ENCODE measurements at places on chromosomes 7 and 10.

DNA sequence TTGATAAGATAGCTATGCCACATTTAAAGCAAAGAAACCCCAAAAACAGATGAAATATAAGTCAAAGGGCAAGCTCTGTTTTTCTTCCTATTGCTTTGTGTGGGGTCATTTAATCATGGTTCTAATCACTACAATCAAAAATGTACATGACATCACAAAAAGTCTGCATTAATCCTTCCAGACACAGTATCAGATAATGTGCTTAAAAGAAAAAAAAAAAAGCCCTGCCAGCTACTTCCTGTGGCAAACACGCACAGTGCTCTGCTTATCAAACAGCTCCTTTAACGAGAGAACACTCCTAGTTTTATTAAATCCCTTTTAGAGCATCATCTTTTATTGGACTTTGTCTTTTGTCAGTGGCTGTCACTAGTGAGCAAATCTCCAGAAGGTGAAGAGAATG lies 1005.8 kb downstream of the GATA3 start:
- no peak for DNase-seq

DNA sequence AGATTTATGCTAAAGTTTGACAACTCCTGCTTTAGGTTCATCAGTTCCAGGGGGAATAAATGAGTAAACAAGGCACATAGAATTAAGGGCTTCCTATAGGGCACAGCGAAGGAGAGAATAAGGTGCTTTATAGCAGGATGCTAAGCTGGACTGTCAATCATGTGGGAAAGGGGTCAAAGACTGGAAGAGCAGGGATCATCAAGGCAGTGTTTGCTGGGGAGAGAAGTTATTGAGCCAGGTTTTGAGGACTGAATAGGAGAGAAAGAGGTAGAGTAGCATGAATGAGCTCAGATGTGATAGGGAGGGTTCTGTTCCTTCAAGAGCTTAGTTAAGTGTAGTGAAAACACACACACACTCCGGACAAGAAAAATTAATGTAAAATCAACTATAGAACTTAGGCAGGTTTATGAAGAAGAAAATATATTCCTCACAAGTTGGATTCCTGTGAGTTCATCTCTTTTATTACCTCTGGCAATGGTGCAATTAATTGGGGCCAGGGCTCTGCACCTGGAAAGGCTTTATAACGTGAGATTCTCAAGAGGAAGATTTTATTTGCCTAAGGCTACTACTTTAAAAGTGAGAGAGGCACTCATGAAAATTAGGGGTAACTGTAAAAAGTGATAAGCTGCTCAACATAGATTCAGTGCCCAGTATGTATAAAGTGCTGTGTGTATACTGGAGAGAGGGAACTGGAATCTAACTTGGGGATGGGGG lies 222.4 kb downstream of the AUTS2 start:
- no peak for DNase-seq

GRCh38 chr10:76315240-76315639 lies 883.8 kb downstream of the LRMDA start:
- no peak for DNase-seq

DNA sequence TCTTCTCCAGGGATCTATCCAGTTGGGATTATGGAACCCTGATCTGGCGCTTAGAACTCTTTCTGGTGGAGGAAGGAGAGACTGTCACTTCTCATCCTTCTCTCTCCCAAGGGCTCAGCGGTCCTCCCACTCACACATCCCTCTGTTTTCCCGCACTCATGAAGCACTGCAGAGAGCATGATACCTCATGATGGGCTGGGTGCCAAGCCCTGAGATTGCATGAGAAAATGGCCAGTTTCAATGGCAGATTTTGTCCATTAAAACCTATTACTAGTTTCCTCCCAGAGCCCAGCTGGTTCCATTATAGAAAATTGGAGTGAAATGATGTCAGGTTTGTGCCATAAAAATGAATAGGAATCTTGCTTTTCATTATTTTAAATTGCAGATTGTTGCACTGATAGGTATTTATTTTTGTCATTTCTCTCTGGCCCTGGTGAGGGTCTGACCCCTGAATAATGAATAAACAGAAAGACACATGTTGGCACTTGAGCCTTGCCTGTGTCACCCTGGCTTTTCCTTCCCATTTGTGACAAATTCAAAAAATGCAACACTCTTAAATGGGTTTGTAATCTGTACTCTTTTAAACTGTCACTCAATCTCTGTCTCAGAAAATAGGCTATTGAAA lies 1151.1 kb downstream of the TYW1 start:
- DNase-seq = no peak

DNA sequence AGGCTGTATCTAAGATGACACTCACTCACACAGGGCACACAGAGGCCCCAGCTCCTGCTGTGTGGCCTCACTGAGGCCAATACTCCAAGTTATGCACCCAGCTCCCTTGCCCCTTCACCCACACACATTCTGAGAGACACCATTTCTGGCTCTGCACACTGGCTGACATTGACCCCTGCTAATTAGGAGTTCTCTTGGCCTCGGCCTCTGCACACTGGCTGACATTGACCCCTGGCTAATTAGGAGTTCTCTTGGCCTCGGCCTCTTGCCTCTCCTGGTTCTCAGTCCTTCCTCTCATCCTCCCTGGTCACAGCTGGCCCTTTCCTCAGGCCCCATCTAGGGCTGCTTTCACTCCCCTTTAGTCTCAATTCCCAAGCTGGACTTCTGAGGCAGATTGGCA lies 97.3 kb downstream of the GRID1 start:
- DNase-seq = no peak

DNA sequence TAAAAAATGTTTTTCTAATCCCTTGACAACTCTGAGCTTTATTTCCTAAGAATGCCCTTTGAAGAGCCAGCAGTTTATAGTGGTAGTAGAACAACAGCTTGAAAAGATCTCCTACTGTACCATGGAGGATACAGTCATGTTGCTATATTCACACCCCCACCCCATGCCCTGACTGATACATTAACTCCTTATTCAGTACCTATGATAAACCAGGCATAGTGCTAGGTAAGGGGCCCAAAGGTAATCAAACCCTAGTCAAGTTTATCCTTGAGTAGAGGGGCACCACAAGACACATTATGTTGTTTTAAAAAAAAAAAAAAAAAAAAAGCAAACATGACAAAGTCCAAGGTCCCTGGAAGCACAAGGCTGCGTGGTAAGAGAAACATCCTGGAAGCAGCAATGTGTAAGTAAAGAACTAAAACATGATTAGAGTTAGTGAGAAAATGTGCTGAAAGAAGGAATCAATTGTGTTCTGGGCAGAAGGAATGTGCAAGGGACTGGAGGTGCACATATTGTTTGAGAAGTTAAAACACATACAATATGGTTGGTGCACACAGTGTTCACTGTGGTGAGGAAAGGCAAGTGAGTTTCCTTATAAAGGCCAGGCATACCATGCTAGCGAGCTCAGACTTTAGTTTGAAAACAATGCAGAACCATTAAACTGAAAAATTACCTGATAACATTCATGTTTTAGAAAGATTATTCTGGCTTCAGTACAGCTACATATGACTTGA lies 51.2 kb downstream of the PDE1C start:
- no peak for DNase-seq

DNA sequence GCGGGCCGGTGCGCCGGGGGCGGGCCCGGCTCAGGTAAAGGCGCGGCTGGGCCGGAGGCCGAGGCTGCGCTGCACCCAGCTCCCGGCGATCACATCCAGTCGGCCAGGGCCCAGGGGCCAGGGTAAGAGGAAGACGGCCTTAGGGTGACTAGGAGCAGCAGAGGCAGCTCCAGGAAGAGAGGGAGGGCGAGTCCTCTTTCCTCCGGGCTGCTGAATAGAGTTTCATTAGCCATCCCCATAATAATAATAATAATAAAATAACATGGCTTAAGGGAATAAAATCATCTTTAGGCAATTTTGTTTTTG lies 44.8 kb upstream of the CDK1 start:
- no peak for DNase-seq

- no peak for DNase-seq
Measured at GRCh38 chr10:95394161-95394880, 103.5 kb upstream of the PDLIM1 start.

All from activated naive CD4-positive, alpha-beta T cell treated with anti-CD3 and anti-CD28 coated beads, Interleukin-2, amount 50 U/mL, for 16 hours (primary cell).